ENCODE measurements at places on chromosomes 16 and 17.

- DNase-seq: peak; percentile 82
Observed at GRCh38 chr17:1203111-1203966, 23.6 kb upstream of the ABR start.

GRCh38 chr17:55212880-55213279, 51.9 kb upstream of the HLF start:
- no peak for DNase-seq

- DNase-seq: no peak
Observed at GRCh38 chr17:74006371-74006770, 197.1 kb upstream of the RPL38 start.

GRCh38 chr16:15509593-15510535, 75.5 kb downstream of the BMERB1 start:
- DNase-seq: no peak

DNA sequence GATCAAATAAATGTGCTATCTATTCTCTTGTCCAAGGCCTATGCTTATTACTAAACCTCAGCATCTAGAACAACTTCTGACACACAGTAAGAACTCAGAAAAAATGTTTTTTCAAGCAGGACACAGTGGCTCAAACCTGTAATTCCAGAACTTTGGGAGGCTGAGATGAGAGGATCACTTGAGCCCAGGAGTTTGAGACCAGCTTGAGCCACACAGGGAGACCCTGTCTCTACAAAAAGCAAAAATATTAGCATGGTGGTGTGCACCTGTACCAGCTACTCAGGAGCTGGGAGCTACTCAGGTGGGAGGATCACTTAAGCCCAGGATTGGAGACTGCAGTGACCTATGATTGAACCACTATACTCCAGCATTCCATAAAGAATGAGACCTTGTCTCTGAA, 32.5 kb downstream of the USP32 start:
- no peak for DNase-seq

DNA sequence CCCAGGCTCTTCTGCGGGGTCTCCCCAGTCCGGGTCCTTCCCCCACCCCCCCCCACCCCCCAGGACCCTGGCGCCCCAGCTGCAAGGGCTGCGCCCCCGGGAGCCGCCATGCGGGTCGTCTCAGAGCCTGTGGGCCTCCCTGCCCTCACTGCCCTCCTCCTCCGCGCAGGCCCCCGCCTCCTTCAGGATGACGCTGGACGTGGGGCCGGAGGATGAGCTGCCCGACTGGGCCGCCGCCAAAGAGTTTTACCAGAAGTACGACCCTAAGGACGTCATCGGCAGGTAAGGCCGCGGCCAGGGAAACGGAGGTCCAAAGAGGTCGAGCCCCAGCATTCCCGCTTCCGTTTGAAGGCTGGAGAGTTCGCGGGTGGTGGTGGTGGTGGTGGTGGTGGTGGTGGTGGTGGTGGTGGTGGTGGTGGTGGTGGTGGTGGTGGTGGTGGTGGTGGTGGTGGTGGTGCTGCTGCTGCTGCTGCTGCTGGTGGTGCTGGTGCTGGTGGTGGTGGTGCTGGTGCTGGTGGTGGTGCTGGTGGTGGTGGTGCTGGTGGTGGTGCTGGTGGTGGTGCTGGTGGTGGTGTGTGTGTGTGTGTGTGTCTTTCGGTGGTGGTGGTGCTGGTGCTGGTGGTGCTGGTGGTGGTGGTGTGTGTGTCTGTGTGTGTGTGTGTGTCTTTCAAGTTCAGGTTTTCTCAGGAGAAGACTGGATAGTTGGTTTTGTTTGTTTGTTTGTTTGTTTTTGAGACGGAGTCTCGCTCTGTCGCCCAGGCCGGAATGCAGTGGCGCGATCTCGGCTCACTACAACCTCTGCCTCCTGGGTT, 615 bp downstream of the PHKG2 start:
- DNase-seq: peak; percentile 43

DNA sequence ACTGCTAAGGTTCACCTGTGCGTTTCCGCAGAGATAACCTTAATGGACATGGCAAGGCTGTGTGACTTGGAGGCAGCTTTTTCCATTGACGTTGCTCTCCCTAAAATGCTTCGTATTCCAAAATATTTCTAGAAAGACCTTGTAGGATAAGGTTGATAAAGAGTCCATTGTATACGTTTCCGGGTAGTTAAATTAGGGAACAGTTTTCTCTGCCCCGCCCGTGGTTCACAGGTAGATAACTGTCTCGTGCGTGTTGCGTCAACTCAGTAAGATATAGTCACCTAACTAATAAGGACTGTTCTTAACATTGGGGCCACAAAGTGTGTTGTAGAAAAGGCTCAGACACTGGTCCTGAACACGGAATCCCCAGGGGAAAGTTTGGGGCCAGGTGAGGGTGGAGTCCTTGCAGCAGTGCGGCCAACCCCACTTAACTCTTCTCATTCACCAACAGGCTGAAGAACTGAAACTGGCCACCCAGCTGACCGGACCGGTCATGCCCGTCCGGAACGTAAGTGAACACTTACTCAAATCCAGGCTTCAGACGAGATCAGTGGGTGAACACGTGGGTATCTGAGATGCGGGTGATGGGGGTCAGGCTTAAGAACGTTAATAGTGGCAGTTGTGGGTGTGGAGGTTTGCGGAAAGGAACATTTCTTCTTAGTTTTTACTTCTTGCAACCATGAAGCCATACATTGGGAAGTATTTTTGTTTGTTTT, 1.6 kb downstream of the RPL13 start:
- DNase-seq: no peak

- no peak for DNase-seq
Observed at GRCh38 chr17:68450391-68450790, 6.9 kb downstream of the WIPI1 start.

DNA sequence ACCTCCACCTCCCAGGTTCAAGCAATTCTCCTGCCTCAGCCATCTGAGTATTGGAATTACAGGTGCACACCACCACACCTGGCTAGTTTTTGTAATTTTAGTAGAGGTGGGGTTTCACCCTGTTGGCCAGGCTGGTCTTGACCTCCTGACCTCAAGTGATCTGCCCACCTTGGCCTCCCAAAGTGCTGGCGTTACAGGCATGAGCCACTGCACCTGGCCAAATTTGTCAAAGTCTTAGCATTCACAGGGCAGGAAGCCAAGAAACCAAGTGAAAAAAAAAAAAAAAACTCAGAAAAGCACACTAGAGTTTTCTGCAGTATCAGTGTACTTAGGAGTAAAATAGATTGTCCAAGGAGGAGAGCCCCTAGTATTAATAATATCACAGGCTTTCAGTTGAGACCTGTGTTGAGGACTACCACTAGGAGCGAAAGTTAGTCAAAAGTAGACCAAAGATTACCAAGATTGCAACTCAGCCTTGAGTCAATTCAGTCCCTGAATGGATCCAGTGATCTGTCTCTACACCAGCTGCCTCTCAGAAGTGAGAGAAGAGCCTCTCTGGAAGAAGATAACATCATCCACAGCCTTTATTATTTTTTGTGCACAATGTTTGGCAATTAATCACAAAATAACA, 159.7 kb downstream of the CEP112 start:
- no peak for DNase-seq
